ENCODE measurements at places on chromosomes 13 and 19.

GRCh38 chr19:6002591-6002990, 24.7 kb upstream of the RANBP3 start:
- H3K36me3 ChIP-seq: peaks cover 32% of the 10 kb centered on the region
- DNase-seq: no peak
- H3K27me3 ChIP-seq: no peaks in the 10 kb centered on the region
- no peak overlapping the region for H3K27ac ChIP-seq
- H3K4me1 ChIP-seq: no peaks in the 10 kb centered on the region
- no peak overlapping the region for H3K4me3 ChIP-seq

DNA sequence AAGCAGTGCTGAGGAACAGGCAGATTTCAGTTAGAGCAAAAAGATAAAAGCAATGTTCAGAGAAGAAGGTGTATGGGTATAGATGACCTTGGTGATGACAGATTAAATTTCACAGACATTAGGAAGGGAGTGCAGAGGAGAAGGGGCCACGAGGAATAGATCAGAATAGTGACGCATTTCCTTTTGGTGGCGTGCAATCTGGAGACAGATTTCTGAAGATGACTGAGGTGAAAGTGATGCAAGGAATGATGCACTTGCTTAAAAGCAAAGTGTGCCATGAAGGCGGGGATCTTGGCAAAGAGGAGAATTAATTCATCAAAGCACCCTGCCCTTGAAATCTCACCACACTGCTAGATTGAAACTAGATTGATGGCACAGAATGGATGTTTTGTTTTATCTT, 202.4 kb downstream of the ITGBL1 start:
- no peak overlapping the region for H3K4me3 ChIP-seq
- no peaks in the 10 kb centered on the region for H3K36me3 ChIP-seq
- H3K27ac ChIP-seq: no peak overlapping the region
- no peak for DNase-seq
- H3K27me3 ChIP-seq: no peaks in the 10 kb centered on the region

DNA sequence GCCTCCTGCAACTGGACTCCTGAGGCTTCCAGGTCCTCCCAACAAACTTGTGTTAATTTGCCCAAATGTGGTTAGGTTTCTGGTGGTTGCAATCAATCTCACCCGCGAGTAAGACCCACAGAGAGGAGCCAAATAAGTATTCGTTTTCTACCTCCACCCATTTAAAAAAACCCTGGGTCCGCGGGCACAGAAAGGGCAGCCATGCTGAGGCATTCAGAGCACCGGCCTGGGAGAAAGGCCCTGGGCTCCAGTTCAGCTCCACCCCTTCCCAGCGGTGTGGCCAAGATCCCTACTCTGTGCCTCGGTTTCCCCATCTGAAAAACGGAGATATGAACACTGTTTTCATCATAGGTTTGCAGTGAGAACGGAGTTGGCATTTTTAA, 56.9 kb downstream of the PEPD start:
- H3K36me3 ChIP-seq: no peaks in the 10 kb centered on the region
- no peaks in the 10 kb centered on the region for H3K27me3 ChIP-seq
- H3K27ac ChIP-seq: no peak overlapping the region
- H3K4me1 ChIP-seq: no peaks in the 10 kb centered on the region

DNA sequence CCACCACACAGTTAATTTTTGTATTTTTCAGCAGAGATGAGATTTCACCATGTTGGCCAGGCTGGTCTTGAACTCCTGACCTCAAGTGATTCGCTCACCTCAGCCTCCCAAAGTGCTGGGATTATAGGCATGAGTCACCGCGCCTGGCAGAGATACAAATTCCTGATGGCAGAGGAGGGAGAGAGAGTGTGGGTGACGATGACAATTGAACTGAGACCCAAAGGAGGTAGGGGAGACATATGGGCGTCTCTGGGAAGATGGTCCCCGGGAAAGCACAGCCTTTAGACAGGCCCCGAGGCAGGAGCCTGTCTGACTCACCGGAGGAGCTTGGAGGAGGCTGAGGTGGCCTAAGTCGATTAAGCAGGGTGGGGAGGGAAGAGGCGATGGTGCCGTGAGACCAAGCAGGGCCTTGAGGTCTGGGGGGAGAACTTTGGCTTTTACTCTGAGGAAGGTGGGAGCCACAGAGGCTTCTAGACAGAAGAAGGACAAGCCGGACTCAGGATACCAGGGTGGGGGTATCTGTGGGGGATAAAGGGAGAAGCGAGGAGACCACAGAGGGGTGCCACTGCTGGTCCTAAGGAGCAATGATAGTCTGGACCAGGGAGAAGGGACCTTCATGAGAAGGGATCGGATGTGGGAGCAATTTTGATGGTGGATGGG, 38.2 kb downstream of the ARRDC2 start:
- no peak overlapping the region for H3K4me3 ChIP-seq
- peaks cover 37% of the 10 kb centered on the region for H3K27me3 ChIP-seq
- H3K36me3 ChIP-seq: no peaks in the 10 kb centered on the region
- DNase-seq: no peak

- H3K4me3 ChIP-seq: peak overlapping the region; percentile 99
- no peaks in the 10 kb centered on the region for H3K27me3 ChIP-seq
- peaks cover 52% of the 10 kb centered on the region for H3K4me1 ChIP-seq
- DNase-seq: peak; percentile 64
- H3K36me3 ChIP-seq: peaks cover 4% of the 10 kb centered on the region
- peak overlapping the region; percentile 100 for H3K27ac ChIP-seq
Observed at GRCh38 chr13:41060724-41061074, 610 bp upstream of the WBP4 start.

DNA sequence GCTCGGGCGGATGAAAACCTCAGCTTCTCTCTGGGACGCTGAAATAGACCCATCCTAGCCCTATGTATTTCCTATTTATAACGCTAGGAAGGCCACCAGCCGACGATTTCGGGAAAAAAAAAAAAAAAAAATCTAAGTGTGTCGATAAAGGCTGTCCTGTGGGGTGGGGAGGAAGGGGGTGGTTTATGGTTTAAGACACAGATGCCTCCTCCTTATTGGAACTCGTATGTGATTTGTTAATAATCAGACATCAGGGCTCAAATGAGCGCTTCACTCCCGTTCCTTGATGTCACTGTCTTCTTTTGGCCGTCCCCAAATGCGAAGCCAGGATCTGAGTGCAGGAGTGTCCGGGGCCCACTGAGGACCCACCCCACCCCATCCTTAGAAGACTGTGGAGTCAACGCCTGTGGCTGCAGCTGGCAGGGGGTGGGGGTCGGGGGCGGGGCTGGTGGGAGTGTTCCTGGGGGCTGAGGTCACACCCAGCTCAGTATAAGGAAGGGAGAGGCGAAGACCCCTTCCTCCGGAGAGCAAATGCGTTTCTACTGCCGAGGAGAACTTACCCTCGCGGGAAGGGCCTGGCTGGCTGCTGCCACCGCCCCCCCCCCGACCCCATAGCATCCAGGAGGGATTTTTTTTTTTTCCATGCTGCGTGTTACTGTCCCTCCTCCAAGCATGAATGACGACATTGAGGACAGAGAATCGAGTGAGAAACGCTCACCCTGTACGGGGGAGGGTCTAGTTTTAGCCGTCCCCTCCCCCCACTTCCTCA, 971 bp downstream of the ATCAY start:
- H3K27me3 ChIP-seq: peaks cover 40% of the 10 kb centered on the region
- no peak overlapping the region for H3K27ac ChIP-seq
- H3K36me3 ChIP-seq: no peaks in the 10 kb centered on the region

DNA sequence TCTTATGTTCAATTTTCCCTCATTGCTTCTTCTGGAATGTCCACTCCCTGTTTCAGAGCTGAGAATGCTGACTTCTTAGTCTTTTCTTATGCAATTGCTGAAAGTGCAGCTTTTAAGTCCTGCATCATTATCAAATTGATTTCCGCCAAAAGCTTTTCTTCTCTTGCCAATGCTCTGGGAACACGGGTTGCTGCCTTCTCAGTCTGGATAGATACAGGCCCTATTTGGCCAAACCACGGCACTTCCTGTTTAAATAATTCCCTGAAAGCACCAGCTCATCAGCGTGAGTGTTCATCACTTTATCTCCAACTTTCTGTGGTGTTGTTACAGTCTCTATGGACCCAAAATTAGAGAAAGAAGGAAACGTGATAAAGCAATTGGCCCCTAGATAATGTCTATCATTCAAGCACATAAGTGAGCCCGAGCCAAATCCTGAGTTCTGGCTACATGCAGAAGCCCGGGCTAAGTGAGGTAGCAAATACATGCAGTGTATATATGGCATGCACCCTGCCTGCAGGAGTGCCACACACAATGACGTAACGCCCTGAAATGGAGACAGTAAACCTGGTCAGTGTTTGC, 85.7 kb downstream of the CYSLTR2 start:
- H3K27me3 ChIP-seq: peaks cover 5% of the 10 kb centered on the region
- H3K27ac ChIP-seq: no peak overlapping the region

DNA sequence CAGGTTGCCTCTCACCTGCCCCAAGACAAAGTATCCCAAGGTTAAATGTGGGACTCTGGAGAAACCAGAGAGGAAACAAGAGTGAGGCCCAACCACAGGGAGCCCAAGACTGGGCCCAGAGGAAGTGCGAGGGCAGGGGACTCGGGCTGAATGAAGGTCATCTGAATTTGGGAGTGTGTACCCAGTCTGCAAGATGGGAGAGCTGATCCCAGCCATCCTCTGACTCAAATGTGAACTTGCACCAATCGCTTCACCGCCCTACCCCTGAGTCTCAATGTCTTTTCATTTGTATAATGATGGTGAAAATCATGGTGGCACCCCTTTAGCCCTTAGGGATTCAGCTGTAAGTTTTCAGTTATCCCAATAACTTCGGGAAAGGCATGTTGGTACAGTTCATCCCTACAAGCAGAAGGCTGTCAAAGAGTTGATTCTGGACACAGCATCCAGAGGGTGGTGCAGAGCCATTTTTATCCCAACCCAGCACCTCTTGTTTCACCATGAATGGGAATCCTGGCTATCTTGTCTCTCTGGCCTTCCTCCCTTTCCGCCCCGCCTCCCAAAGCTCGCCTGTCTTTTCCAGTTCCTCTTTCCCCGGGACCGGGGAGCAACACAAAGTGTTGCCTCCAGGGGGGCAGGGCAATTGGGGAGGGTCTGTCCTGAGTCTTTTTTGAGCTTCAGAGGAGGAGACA, 123.4 kb downstream of the NUFIP1 start:
- H3K27me3 ChIP-seq: no peaks in the 10 kb centered on the region
- H3K4me1 ChIP-seq: peaks cover 2% of the 10 kb centered on the region
- H3K27ac ChIP-seq: no peak overlapping the region

DNA sequence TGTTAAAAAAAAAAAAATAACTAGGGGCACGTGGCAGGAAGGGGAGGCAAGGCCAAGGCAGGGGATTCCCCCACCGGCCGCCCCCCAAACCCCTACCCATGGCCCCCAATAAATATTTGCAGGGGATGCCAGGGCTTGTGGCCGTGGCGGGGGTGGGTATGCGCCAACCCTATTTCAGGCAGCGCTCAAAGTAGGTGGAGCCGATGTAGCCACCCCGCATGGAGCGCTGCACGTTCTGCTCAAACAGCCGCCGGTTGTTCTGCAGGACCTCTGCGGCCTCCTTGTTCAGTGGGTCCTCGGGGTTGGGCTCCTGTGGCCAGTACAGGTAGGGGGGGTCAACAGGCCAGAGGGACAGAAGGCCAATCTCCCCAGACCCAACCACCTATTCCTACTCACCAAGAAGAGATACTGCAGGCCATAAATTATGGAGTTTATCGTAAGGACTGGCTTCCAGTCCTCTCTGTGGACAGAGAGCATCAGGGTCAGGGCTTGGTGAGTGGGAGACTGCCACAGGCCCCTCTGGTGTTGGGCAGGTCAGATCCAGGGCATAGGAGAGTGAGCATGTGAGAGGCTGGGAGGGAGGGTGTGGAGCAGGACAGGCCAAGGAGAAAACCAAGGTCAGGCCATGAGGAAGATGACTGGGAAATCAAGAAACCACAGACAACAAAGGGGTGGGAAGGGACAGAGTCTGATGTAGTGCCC, 1.2 kb upstream of the CHMP2A start:
- DNase-seq: no peak
- H3K4me3 ChIP-seq: peak overlapping the region; percentile 92
- no peaks in the 10 kb centered on the region for H3K27me3 ChIP-seq

GRCh38 chr19:51079481-51080110, 3.1 kb downstream of the KLK14 start:
- H3K4me3 ChIP-seq: no peak overlapping the region
- H3K27me3 ChIP-seq: peaks cover 24% of the 10 kb centered on the region
- H3K27ac ChIP-seq: no peak overlapping the region

DNA sequence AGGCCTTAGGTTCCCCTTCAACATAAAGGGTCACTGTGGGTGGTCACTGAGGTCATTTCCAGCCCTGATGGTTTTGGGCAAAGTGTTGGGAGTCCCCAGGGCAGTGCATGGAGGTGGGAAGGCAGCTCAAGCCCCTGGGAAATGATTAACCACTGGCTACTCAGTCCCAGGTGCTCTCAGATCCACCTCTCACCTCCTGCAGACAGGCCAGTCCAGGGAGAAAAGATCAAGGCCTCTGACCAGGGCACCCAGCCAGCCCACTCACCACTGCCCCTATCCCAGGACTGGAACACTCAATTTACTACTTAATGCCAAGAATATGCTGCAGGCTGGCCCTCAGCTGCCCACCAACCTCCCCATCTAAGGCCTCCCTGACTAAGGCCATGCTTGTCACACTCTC, 1307.9 kb downstream of the UQCRFS1 start:
- H3K27me3 ChIP-seq: no peaks in the 10 kb centered on the region
- no peak overlapping the region for H3K27ac ChIP-seq
- no peak overlapping the region for H3K4me3 ChIP-seq
- no peak for DNase-seq

- no peak for DNase-seq
- no peaks in the 10 kb centered on the region for H3K27me3 ChIP-seq
- no peak overlapping the region for H3K4me3 ChIP-seq
Observed at GRCh38 chr13:66530686-66531085, 699.5 kb downstream of the PCDH9 start.

DNA sequence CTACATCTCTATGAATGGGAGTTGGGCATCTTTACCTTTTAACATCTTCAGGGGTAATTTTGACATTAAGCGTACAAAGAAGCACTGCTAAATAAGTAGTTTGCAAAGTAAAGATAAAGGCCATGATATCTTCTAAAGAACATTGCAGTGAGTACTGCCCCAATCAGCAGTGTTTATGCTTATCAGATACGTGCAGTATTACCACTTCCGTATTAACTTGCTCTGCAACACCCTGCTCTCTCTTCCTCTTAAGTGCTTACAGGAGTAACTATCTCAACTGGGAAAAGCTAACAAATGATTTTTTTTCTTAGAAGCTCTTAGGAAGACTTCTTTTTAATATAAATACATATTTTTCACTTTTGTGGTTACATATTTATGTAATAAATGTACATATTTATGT, 793.7 kb upstream of the SLC10A2 start:
- H3K27me3 ChIP-seq: no peaks in the 10 kb centered on the region
- no peaks in the 10 kb centered on the region for H3K4me1 ChIP-seq
- H3K27ac ChIP-seq: no peak overlapping the region
- DNase-seq: no peak
- no peak overlapping the region for H3K4me3 ChIP-seq

- no peaks in the 10 kb centered on the region for H3K4me1 ChIP-seq
- no peak overlapping the region for H3K4me3 ChIP-seq
- no peaks in the 10 kb centered on the region for H3K36me3 ChIP-seq
- H3K27ac ChIP-seq: no peak overlapping the region
- no peak for DNase-seq
Observed at GRCh38 chr13:76937281-76937820, 11.0 kb upstream of the ACOD1 start.

GRCh38 chr13:31930490-31930889, 101.1 kb upstream of the FRY start:
- no peaks in the 10 kb centered on the region for H3K27me3 ChIP-seq
- no peak overlapping the region for H3K27ac ChIP-seq
- peaks cover 17% of the 10 kb centered on the region for H3K4me1 ChIP-seq
- H3K4me3 ChIP-seq: no peak overlapping the region
- H3K36me3 ChIP-seq: no peaks in the 10 kb centered on the region

Measured in progenitor cell of endocrine pancreas (in vitro differentiated cells).